Activated CD4-positive, alpha-beta T cell treated with anti-CD3 and anti-CD28 coated beads for 36 hours (primary cell): ENCODE measurements at places on chromosomes 3 and 15. TPM values are rescaled to one million over a fixed set of nuclear protein-coding genes. Genes with fewer than 3 reads are reported as not detected.

CACNA2D2 gene
- 1.5 TPM for total RNA-seq

CTXND1 gene
- total RNA-seq, result not detected

GPR149 gene
- total RNA-seq, result not detected

UBR1 gene
- total RNA-seq, result 26.8 TPM

RFX7 gene
- total RNA-seq, result 31.4 TPM

VWA5B2 gene
- not detected for total RNA-seq

ZBBX gene
- total RNA-seq, result not detected

AGBL1 gene
- 0.04 TPM for total RNA-seq

FMN1 gene
- 0.09 TPM for total RNA-seq

FGF12 gene
- total RNA-seq, result not detected

B4GALT4 gene
- 16.7 TPM for total RNA-seq

LMAN1L gene
- total RNA-seq, result 0.25 TPM

TMEM207 gene
- total RNA-seq, result not detected

MEX3B gene
- total RNA-seq, result 1.3 TPM

APBA2 gene
- 17.5 TPM for total RNA-seq

SST gene
- total RNA-seq, result not detected

CAPN7 gene
- total RNA-seq, result 20.4 TPM

DOCK3 gene
- 2.5 TPM for total RNA-seq

WDR48 gene
- total RNA-seq, result 33.3 TPM

SPG21 gene
- 79.1 TPM for total RNA-seq

FRMD4B gene
- 8.3 TPM for total RNA-seq

MKRN2OS gene
- total RNA-seq, result not detected

PPP2R3A gene
- 0.51 TPM for total RNA-seq

GHRL gene
- 0.30 TPM for total RNA-seq

GMPS gene
- total RNA-seq, result 161 TPM

SAMD7 gene
- total RNA-seq, result not detected

RLBP1 gene
- not detected for total RNA-seq
